ENCODE measurements at places on chromosomes 13 and 19. TPM values are rescaled to one million over a fixed set of nuclear protein-coding genes. Genes with fewer than 3 reads are reported as not detected.

GRCh38 chr13:111494641-111495040 is 174.2 kb downstream of the TEX29 start:
- H3K4me1 ChIP-seq, result no peaks in the 10 kb centered on the region
- H3K27me3 ChIP-seq, result no peaks in the 10 kb centered on the region
- no peak for DNase-seq
- no peaks in the 10 kb centered on the region for H3K36me3 ChIP-seq
- H3K27ac ChIP-seq, result no peak overlapping the region

DNA sequence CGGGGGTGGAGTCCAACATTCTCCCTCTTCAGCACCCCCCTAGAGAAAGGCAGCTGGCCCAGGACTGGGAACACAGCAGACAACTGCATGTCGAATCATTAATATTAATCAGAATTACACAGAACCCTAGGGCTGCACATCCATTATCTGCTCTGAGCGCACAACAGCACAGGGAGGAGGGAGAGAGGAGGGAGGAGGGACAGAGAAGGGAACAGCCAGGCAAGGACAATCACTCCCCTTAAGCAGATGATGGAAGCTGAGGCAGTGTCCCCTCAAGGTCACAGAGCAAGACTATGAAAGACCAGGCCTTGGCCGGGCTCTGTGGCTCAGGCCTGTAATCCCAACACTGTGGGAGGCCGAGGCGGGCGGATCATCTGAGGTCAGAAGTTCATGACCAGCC is 25.7 kb downstream of the TLE6 start:
- H3K4me1 ChIP-seq, result no peaks in the 10 kb centered on the region
- peaks cover 1% of the 10 kb centered on the region for H3K36me3 ChIP-seq
- DNase-seq, result no peak
- H3K27me3 ChIP-seq, result no peaks in the 10 kb centered on the region

GRCh38 chr13:33409673-33410510 is 124.3 kb upstream of the STARD13 start:
- H3K4me3 ChIP-seq, result no peak overlapping the region
- H3K27me3 ChIP-seq, result peaks cover 17% of the 10 kb centered on the region
- no peaks in the 10 kb centered on the region for H3K4me1 ChIP-seq
- H3K27ac ChIP-seq, result no peak overlapping the region
- no peak for DNase-seq

GRCh38 chr19:32675720-32676185 is at the start of gene RGS9BP:
Gene RGS9BP (plus strand): TSS chr19:32675848. CDS start chr19:32676264, 416 bp downstream.
- peaks cover 20% of the 10 kb centered on the region for H3K4me1 ChIP-seq
- peak within 1 kb of the TSS; percentile 80 for H3K4me3 ChIP-seq
- H3K27me3 ChIP-seq, result peaks cover 14% of the 10 kb centered on the region
- H3K36me3 ChIP-seq, result no peaks in the 10 kb centered on the region
- DNase-seq, result peak; percentile 55

GRCh38 chr19:367561-367960 is 23.0 kb upstream of the MIER2 start:
- H3K4me3 ChIP-seq, result no peak overlapping the region
- peaks cover 11% of the 10 kb centered on the region for H3K27me3 ChIP-seq
- no peak overlapping the region for H3K27ac ChIP-seq
- no peaks in the 10 kb centered on the region for H3K36me3 ChIP-seq
- H3K4me1 ChIP-seq, result no peaks in the 10 kb centered on the region

- H3K36me3 ChIP-seq, result peaks cover 17% of the 10 kb centered on the region
- peak within 1 kb of the TSS; percentile 92 for H3K4me3 ChIP-seq
Observed at GRCh38 chr19:19643158-19644053, at the start of gene GMIP. Gene GMIP (minus strand): TSS chr19:19643657. CDS start chr19:19643529, 128 bp downstream.

Gene TPTE2
- total RNA-seq, result not detected

DNA sequence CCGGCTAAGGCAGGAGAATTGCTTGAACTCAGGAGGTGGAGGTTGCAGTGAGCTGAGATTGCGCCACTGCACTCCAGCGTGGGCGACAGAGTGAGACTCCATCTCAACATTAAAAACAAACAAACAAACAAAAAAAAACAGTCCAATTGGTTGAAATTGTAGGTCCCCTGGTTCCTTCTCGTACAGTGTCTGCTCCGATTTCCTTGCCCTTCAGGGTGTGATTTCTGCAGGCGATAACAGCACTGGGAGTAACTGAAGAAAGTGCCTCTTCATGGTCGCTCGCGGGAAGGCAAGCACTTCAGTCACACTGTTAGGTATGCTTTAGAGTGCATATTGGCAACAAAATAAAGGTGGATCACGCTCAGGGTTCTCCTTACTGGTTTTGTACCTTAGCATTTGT is 39.7 kb downstream of the TPT1 start:
- H3K4me1 ChIP-seq, result peaks cover 28% of the 10 kb centered on the region
- no peak overlapping the region for H3K27ac ChIP-seq
- peaks cover 7% of the 10 kb centered on the region for H3K27me3 ChIP-seq
- H3K4me3 ChIP-seq, result no peak overlapping the region
- no peaks in the 10 kb centered on the region for H3K36me3 ChIP-seq
- no peak for DNase-seq

DNA sequence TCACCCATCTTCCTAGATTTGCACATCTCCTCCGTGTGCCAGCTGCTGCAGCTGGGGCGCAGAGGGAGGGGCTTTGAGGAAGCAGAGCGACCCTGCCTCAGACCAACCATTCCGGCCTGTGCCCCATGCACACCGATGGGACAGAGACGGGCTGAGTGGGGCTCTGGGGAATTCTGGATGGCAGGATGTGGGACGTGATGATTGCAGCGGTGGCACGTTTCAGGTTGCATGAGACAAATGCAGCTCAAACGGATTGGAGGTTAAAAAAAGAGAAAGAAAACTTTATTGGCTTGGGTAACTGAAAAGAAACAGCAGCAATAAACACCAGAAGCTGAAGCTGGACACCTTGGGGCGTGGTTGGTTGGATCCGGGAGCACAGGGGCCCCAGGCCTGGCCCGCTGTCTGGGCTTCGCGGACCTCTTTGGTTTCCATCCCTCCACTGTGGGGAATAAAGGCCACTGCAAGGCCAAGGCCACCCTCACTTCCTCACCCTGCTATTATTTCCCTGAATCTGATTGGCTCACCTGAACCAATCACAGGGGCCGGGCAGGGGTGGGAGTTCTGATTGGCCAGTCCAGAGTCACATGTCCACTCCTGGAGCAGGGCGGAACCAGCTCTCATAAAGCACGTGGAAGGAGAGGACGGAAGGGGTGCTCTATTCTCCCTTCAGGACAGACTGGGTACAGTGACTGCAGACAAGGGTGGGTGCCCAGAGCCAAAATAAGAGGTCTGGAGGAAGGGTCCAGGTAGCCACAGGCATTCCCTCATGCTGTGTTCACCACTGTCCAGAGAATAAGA is 6.1 kb upstream of the ZNF787 start:
- no peak for DNase-seq
- H3K27ac ChIP-seq, result no peak overlapping the region
- no peak overlapping the region for H3K4me3 ChIP-seq
- no peaks in the 10 kb centered on the region for H3K27me3 ChIP-seq
- H3K4me1 ChIP-seq, result peaks cover 20% of the 10 kb centered on the region

- H3K27me3 ChIP-seq, result no peaks in the 10 kb centered on the region
- DNase-seq, result no peak
- no peaks in the 10 kb centered on the region for H3K36me3 ChIP-seq
- no peak overlapping the region for H3K4me3 ChIP-seq
Observed at GRCh38 chr13:71619096-71619495, 247.9 kb downstream of the DACH1 start.

DNA sequence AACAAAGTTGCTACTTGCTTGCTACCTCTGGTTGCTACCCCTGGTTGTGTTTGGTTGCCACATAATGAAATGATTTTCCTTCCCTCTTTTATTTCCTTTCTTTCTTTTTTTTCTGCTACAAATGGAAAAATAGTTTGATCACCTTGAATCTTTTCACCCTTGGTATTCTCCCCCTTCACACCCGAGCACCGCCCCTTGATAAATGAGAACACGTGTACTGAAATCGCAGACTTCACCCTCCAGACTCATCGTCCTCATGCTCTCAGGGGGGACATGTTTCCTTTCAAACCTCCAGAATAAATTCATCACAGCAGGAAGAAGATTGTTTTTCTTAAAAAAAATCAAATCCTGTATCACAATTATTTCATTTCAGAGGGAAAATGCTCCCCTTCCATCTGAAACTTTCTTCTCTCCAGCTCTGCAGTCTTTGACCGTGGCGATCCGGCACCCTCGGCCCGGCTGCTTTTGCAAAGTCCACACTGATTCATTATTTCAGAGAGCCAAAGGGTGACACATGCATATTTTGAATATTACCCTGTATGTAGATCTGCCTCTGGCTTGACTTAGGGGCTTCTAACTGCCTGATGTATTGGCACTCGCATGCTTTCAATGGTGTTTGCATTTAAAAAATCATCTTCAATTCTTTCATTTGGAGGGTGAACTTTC is 222.6 kb upstream of the MAB21L1 start:
- H3K4me1 ChIP-seq, result no peaks in the 10 kb centered on the region
- H3K27me3 ChIP-seq, result peaks cover 19% of the 10 kb centered on the region
- H3K27ac ChIP-seq, result no peak overlapping the region
- no peak overlapping the region for H3K4me3 ChIP-seq
- no peaks in the 10 kb centered on the region for H3K36me3 ChIP-seq
- DNase-seq, result no peak

DNA sequence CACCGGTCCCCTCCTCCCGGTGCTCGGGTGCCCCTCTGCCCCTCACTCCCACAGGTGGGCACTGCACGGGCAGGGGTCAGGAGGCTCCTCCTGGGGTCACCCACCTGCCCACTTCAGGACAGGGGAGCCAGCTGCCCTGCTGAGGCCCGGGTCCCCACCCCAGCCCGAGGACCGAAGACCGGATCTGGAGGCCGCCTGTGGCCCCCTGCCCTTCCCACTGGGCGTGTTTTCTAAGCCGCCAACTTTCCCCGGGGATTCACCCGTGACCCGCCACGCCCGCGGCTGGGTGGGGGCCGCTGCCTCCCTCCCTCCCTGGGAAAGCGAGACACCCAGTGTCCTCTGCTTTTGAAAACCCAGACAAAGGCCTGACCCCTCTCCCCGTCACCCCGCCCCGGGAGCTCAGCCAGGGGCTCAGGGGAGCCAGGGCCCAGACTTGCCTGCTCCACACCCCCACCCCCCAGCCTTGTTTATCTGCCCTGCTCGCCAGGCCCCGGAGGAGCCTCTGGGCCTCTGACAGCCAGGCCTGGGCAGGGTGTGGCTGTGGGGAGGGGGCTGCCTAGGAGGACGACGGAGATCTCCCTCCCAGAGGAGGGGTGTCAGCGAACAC is 1.3 kb downstream of the PALM start:
- no peaks in the 10 kb centered on the region for H3K36me3 ChIP-seq
- H3K4me1 ChIP-seq, result no peaks in the 10 kb centered on the region

Gene PGLYRP2
- 0.07 TPM for total RNA-seq

Gene PDCD5
- 233 TPM for total RNA-seq

Gene ZBTB32
- total RNA-seq, result 181 TPM

GRCh38 chr13:45518525-45519245 is 53.9 kb downstream of the COG3 start:
- peak; percentile 27 for DNase-seq
- H3K36me3 ChIP-seq, result peaks cover 33% of the 10 kb centered on the region
- peak overlapping the region; percentile 48 for H3K27ac ChIP-seq

- DNase-seq, result no peak
- no peak overlapping the region for H3K27ac ChIP-seq
- H3K36me3 ChIP-seq, result peaks cover 2% of the 10 kb centered on the region
Observed at GRCh38 chr19:45097776-45098520, 5.0 kb downstream of the PPP1R37 start.

Gene ZNF155
- total RNA-seq, result 3.1 TPM

GRCh38 chr13:74966814-74967424 is 515.0 kb downstream of the TBC1D4 start:
- no peak for DNase-seq
- no peak overlapping the region for H3K4me3 ChIP-seq
- peaks cover 7% of the 10 kb centered on the region for H3K27me3 ChIP-seq
- no peaks in the 10 kb centered on the region for H3K4me1 ChIP-seq

- no peak for DNase-seq
- no peak overlapping the region for H3K27ac ChIP-seq
- H3K4me3 ChIP-seq, result no peak overlapping the region
- peaks cover 10% of the 10 kb centered on the region for H3K27me3 ChIP-seq
Observed at GRCh38 chr19:8355631-8356402, 8.1 kb upstream of the ANGPTL4 start.

DNA sequence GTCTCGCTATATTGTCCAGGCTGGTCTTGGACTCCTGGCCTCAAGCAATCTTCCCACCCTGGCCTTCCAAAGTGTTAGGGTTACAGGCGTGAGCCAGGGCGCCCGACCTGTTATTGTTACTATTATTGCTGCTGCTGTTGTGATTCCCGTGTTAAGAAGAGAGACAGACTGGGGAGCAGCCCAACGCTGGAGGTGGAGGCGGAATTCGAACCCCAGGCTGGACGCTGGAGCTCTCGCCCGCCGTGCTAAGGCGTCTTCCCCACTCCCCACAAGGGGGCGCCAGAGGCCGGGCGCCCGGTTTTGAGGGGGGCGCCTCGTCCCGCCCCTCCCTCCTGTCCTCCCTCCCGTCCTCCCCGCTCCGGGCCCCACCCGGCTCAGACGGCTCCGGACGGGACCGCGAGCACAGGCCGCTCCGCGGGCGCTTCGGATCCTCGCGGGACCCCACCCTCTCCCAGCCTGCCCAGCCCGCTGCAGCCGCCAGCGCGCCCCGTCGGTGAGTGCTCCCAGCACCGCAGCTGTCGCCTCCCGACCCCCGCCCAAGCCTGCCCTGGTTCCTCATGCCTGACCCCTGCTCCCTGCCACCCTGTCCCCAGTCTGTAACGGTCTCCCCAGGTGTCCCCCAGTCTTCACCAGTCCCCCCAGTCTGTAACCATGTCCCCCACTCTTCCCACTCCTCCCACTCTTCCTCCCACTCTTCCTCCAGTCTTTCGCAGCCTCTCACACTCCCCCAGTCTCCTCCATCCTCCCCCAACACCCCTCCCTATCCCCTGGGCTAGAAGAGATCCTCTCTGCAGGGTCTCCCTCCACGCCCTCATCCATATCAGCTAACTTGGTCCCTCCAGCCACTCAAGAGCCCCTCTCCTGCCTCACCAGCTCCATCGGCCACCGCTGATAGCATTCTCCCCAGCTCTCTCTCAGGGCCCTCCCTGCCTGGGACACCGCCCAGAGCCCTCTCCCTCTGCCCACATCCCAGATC is at the start of gene EHD2:
TSS of gene EHD2 (plus strand) at position 377 of the 976 bp plus-strand sequence. CDS start 3,191 bp downstream, outside the sequence.
- peak; percentile 47 for DNase-seq
- peak within 1 kb of the TSS; percentile 31 for H3K4me3 ChIP-seq
- H3K4me1 ChIP-seq, result peaks cover 7% of the 10 kb centered on the region
- H3K27ac ChIP-seq, result no peak within 1 kb of the TSS

GRCh38 chr13:99383511-99383921 is 76.3 kb upstream of the GPR183 start:
- H3K27ac ChIP-seq, result peak overlapping the region; percentile 84
- H3K4me1 ChIP-seq, result peaks cover 93% of the 10 kb centered on the region
- peaks cover 28% of the 10 kb centered on the region for H3K36me3 ChIP-seq
- H3K27me3 ChIP-seq, result no peaks in the 10 kb centered on the region

Gene C19orf44
- total RNA-seq, result 2.1 TPM

GRCh38 chr19:55070466-55071128 is 5.1 kb upstream of the EPS8L1 start:
- no peaks in the 10 kb centered on the region for H3K36me3 ChIP-seq
- DNase-seq, result no peak

- no peaks in the 10 kb centered on the region for H3K36me3 ChIP-seq
- H3K4me1 ChIP-seq, result no peaks in the 10 kb centered on the region
- no peak overlapping the region for H3K27ac ChIP-seq
Observed at GRCh38 chr13:105547851-105548250, 987.6 kb downstream of the EFNB2 start.

Gene ATP8B3
- 6.1 TPM for total RNA-seq

- H3K4me3 ChIP-seq, result peak overlapping the region; percentile 74
- peaks cover 1% of the 10 kb centered on the region for H3K27me3 ChIP-seq
- H3K36me3 ChIP-seq, result no peaks in the 10 kb centered on the region
- peak overlapping the region; percentile 87 for H3K27ac ChIP-seq
Observed at GRCh38 chr13:33033051-33033812, 17.0 kb downstream of the KL start.

All from activated naive CD4-positive, alpha-beta T cell treated with anti-CD3 and anti-CD28 coated beads for 36 hours (primary cell).